ENCODE measurements at places on chromosomes 2 and 18.

DNA sequence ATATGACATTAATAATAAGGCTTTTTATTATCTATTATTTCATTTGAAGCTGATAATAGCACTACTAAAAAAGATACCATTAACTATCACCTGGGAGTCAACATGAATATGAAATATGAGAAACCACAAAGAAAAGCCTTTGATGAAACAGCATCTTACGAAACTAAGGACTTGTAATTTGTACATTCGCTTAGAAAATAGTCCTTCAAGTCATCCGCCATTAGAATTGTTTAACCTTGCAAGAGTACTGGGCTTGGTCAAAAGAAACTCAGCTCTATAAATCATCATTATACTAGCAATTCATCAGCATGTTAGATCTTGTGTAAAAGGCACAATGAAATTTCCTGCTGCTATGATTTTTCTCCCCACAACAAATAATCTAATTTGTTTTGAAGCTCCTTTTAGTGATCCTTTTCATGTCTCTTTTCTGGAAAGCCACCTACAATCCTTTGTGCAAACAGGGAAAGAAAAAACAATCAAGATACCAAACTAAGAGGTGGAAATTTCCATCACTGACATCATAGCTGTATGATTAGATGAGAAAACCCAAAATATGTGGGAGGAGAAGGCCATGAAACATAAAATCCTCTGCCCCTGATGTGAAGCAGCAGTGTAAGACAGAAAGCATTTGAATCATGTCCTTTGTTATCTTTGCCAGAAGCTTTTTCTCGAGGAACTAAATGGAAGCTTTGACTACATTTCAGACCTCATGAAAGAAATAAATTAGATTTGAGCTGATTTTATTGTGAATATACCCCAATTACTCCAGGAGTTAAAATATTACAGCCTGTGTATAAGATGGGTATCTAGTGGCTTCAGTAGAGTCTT is 31.2 kb downstream of the SCN9A start:
- DNase-seq: no peak

GRCh38 chr2:3611589-3611988 is 16.7 kb downstream of the COLEC11 start:
- DNase-seq: no peak

DNA sequence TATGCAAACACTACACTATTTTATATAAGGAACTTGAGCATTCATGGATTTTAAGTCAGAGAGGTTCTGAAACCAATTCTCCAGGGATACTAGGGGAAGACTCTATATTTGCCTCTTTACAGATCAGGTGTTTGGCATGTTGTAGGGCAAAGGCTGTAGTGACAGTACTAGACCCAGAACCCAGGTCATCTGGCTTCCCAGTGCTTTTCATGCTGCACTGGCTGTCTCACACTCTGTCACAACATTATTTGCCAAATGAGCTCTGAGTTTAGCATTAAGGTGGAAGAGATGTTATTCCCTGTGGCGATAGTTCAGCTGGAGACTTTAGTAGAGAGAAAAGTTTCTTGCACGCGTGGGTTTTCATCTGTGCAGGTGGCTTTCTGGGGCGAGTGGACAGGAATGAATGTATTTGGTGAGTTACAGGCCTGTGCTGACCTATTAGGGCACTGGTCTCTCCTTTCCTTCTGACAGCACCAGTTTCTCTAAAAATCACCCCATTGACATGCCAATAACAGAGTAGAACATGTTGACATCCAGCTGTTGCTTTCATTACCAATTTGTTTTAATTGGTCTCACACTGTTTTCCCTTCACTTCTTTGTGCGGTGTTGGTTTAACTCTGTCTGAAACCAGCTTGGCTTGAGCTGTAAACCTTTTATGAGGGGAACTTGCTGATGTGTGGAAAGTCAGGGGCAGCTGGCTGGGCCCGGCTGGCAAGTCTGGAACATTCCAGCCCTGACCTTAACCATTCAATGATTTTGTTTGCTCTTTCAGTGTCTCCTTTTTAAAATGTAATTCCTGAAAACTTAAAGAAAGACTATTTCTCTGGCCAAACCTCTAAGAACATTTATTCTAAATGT is 643.0 kb upstream of the FAM98A start:
- peak; percentile 80 for DNase-seq

DNA sequence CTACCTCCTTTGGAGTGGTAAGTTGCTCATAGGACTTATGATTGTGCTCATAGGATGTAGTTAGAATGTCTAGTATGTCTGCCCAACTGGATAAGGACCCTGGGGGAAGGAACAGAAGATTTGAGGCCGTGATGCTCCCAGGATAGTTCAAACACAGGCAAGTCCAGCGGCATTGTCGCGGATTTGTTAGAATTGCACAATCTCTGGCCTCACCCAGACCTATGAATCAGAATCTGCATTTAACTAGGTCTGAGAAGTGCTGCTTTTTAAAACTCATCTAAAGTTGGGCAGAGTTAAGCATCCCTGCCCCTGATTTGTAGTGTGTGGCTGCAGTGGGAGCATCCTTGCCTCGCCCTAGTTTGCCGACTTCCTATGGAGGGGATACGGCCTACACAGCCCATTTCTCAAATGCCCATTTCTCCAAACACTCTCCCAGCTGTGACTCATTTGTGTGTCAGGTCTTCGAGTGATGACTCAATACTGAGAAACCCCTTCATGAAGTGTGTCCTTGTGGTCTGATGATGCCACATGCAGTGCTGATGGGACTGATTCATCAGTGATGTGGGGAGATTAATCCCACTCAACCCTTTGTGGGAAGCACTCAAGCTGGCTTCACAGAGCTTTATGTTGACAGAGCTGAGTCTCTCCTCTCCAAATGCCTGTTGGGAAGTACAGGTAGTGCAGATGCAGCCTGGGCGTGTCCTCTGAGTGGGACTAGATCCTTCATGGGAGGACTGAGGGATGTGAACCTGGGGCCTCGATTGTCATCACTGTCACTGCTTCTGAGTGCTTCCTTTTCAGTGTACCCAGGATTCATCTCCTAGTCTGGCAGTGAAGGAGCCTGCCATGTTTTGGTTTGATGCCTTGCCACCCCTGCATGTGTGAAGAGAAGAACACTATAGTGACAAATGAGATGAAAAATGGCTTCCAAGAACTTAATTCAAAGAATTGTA is 18.7 kb downstream of the SMIM21 start:
- no peak for DNase-seq

DNA sequence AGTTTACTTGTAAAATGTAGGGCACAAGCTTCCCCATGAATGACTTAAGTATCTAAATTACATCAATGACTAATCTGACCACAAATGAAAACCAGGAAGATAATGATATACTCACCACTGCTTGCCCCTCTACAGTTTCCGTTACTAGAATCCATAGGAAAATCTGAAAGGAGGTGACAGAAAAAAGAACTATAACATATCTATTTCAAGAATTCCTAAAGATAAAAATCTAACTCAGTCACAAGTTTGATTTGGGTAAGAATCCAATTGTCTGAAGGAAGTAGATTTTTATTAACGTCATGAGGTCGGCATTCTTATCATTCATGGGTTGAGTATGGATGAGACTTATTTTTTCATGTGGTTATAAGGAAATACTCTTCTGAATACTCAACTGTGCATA is 7.8 kb downstream of the FRZB start:
- DNase-seq: no peak

GRCh38 chr2:177211169-177211568 is 1.4 kb upstream of the HNRNPA3 start:
- no peak for DNase-seq

DNA sequence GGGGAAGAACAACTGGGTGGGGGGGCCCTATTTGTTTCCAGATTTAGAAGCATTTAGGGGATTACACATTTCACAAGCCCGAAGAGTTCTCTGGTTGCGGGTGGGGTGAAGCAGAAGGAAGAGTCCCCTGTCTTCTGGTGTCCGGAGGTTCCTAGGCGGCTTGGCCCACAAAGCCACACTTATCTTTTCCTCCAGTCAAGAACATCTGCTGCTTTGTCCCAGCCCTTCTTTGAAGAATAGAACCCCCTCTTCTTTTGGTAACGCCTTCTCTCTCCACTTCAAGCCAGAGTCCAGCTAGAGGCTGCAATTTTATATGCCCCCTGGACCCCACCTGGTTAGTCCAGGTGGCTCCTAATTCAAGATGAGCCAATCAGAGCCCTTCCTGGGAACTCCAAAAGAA is 15.8 kb downstream of the BOLA3 start:
- DNase-seq: no peak

DNA sequence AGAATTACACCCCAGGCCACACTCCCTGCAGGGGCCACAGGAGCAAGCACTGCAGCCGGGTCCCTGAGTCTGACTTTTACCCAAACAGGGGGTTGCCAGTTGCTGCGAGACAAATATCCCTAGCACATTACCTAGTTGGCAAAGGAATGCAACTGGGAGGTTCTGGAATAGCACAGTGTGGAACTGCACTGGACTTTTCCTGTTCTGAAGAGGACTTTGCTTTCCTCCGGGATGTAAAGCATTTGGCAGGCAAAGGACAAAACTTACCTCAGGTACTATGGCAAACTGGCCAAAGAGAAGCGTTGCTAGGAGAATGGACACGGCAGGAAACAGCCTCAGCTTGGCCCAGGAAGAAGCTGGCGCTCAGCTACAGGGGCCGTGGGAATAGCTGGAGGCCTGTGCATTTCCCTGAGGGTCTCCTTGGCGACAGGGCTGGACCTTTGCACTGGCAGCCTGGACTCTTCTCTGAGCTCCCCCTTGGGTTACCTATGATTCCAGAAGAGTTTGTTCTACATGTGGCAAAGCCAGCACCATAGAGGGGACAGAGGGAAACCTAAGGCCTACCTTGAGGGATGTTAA is 45.0 kb downstream of the BCL11A start:
- DNase-seq: no peak

GRCh38 chr2:135050684-135051083 is 1.4 kb upstream of the RAB3GAP1 start:
- no peak for DNase-seq

DNA sequence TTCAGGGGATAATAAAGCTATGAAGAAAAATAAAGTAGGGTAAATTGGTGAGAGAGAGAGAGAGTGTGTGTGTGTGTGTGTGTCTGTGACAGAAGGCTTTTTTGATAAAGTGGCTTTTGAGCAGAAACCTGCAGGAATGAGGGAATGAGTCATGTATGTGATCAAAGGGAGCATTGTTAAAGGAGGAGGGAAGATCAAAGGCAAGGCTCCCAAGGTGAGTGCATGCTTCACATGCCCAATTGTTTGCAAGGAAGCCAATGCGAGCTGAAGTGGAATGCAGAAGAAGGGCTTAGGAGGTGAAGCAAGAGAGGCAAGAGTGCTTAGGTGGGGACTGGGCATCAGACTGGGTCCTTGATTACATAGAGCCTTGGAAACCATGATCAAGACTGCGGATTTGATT is 96.8 kb downstream of the DNAH6 start:
- no peak for DNase-seq

DNA sequence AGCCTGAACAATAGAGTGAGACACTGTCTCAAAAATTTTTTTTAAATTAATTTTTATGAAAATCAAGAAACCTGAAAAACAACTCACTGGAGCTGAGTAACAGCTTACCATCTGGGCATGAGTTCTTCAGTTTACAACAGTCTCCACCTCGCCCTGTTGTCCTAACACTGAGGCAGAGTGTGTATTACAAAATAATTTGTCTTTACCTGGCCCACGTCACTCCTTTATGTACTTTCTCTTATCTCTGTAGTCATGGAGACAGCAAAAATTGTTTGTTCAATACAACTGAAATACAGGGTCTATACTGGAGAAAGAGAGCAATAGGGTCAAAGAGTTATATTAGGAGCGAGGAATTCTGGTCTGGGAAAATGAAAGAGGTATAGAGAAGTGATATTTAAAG is 48.1 kb downstream of the CYTIP start:
- DNase-seq: no peak

DNA sequence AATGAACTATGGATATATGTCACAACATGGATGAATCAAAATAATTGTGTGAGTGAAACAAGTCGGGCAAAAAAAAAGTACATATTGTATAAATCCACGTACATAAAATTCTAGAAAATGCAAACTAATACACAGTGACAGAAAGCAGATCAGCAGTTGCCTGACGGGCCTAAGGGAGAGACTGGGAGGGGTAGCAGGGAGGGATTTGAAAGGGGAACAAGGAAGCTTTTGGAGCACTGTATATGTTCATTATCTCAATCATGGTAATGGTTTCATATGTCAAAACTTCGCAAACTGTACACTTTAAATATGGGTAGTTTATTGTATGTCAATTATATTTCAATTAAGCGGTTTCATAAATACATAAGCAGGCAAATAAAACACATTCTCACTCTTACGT is 153.8 kb downstream of the ANKRD44 start:
- no peak for DNase-seq

DNA sequence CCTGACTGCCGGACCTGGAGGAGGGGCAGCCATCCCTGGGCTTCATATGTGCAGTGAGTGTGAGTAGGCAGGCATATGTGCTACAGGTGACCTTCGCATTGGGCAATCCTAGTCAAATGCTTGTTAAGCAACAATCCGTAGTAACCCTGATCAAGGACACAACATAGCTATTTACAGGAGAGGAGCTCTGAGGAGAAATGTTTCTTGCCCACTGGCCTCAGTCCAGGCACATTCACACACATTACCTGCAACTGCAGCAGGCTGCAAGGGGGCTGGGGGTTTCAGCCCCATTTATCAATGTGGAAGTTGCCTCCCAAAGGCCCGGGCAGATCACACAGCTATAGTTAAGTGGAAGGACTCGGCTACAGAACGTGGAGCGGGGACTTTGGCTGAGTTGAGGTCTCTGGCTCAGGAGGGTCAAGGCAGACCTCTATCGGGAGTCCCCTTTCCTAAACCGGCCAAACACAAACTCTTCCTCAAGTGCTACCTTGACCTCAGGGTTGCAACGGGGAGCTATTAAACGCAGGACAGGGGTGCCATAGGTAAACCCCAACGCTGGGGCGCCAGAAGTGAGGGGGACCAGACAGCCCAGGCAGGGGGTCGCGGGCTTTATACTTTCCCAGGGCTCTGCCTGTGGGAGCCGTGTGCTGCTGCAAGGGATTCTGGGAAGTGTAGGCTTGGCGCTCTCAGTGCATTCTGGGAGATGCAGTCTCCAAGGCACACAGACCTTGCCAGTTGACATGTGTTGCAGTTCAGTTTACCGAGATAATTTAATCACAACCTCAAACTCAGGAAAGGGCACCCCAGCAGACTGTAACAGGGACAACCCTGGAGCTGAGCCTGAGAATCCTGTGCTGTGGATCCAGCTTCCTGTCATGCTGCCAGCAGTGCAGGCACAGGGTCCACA is 9.4 kb downstream of the KHK start:
- peak; percentile 97 for DNase-seq

- no peak for DNase-seq
Observed at GRCh38 chr2:20419007-20419576, 27.8 kb upstream of the RHOB start.

DNA sequence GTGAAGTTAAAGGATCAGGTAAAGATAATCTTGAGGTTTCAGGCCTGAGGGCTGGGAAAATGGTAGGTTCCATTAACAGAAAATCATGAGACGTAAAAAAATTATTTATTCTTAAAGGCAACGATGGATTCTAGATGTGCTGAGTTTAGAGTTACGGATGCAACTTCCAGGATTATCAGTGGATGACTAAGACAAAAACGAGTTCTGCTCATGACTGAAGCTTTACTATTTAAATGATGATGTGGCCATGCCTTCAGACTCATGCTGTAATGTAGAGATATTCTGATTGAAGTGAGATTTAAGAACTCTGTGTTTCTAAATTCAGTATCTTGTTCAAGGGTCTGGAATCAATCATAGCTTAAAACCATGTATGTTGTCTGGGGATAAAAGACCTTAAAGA is 5.0 kb downstream of the TMEM237 start:
- DNase-seq: no peak

Data from NCI-H2171 treated with DMSO at 0.1 percent for 48 hours (cell line).